ENCODE measurements at places on chromosomes 5 and 9.

DNA sequence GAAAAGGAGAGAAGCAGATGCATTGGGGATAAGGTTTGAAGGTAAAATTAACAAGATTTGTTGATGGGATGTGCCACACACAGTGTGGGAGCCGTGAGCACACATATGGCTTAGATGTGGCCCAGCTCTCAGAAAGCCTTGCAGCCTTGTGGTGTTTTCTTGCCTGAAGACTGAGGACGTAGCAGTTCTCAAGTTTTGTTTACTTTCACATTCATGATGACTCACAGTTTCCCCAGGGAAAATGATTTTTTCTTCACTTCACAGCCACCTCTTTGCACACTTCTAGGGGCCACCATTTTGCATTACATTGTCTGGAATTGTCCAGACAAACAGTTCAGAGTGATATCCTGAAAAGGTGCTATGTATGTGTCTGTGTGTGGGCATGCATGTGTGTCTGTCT, 126.2 kb downstream of the BASP1 start:
- no peak for DNase-seq

DNA sequence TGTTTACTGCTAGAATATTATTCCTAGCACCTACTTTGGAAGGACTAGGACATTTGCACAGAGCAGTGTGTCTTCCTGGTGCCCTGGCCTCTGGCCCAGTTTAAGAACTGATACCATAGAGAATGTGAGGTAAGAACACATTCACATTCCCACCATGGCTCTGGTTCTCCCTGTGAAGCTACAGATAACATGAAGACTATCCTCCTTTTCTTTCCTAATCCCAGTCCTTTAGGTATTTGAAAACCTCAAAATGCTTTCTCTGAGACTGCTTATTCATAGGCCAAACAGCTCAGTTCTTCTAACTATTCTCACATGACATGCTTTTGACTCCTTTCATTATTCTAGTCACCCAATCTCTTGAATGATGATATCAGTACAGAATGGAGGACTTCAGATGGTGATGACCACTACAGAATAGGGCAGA, 11.9 kb downstream of the FAM219A start:
- DNase-seq, result no peak

DNA sequence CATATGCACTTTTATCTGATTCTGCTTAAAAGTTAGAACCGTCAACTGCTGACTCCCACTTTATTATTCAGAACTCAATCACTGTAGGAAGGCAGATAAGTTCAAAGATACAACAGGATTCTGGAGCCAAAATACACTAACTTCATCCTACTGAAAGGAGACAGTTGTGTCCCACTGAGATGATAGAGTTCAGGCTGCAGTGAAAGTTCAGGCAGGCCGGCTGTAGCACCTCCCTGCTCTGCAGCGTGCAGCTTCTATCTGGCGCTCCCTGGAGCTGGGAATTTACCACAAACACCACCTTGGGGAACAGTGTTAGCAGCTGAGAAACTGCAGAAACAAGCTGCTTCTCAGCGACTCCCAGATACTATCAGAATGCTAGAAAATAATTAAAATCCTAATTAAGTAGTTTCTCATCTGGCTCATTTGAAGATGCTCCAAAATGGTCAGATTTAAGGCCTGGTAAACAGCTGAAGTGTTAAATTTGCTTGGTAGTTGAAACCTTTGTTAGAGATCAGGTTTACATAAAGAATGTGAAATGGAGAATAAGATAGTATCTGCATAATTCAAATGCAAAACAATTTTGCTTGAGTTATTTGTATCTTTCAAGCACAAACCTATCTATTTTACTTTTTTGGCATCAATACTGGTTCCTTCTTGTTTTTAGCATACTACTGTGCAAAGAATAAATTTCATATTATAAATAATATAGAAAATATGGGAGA, 52.3 kb upstream of the CNTLN start:
- DNase-seq, result no peak

GRCh38 chr5:172543484-172544298, 89.4 kb upstream of the SH3PXD2B start:
- peak; percentile 28 for DNase-seq

- no peak for DNase-seq
Measured at GRCh38 chr5:142795251-142795650, 25.1 kb downstream of the ARHGAP26 start.

DNA sequence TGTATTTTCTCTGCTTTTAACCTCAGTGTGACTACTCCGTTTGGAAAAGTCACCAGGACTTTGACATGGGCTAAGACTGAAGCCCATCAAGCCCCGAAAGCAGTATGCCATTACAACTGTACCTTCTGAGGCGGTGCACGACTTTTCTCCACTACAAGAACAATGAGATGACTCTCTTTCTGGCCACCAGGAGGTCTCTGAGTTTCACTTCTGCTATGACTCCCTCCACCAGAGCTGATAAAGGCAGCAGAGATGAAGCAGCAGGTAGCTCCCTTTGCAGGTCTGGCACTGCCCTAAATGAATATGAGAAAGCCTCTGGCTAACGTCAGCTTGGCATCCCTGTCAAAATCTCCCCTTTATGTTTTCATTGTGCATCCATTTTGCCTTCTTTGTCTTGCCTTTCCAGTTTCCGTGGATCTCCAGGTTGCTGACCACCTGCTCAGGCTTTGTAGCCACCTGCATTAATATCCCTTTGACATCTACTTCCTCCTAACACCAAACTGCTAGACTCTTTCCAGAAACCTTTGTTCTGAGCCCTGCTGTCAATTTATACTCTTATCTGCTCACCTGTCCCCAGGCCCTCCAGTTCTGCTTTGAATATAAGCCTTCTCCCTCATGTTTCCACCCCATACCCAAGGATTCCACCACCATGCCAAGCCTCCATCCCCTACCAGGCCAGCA, 221.7 kb downstream of the ZNF608 start:
- no peak for DNase-seq
